ENCODE measurements at places on chromosomes 6 and 20.

DNA sequence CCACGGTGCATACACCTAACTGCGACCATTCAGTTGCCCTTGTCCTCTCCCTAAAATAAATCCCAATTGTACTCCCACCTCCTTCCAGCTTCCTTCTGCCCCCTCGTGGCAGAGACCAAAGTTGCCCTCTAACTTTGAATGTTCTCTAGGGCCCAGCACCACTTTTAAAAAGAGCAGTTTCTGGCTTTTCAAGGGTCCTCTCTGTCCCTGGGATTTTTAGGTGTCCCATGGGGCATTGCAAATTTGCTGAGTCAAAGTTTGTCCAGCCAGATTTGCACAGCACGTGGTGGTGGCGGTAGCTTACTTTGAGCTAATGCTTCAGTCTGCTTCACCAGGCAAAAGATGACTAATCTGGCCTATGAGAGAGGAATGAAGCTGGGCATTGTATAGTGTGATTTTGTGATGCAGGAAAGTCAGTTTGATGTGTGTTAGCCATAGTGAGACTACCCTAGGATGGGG, 100.2 kb downstream of the PERP start:
- no peak for DNase-seq

GRCh38 chr20:49636447-49636846, 68.5 kb upstream of the PTGIS start:
- no peak for DNase-seq

- no peak for DNase-seq
These were observed 369.4 kb upstream of the HS3ST5 start for GRCh38 chr6:114712129-114712662.

DNA sequence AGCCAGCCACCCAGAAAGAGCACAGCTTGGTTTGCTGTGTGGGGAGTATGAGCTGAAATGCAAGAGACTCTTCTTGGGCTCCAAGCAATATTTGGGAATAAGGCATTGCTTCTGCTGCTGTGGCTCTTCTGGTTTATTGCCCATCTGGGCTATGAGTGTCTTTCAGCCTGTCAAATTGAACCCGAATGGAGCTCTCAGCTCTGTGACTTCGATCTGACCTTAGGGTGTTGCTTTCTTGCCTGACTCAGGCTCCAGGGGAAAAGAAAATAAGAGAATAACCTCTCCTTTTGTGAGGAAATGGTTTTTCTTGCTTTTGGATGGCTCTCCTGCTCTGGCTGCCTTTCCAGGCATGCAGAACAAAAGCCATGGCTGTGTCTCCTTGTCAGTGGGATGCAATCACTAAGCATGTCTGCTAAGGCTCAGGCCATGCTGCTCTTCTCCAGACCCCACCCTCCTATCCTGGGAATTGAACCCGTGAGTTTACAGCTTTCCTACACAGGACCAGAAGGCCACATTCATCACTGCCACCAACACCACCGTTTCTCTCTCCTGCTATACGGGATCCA, 169.4 kb upstream of the JAG1 start:
- DNase-seq, result no peak

DNA sequence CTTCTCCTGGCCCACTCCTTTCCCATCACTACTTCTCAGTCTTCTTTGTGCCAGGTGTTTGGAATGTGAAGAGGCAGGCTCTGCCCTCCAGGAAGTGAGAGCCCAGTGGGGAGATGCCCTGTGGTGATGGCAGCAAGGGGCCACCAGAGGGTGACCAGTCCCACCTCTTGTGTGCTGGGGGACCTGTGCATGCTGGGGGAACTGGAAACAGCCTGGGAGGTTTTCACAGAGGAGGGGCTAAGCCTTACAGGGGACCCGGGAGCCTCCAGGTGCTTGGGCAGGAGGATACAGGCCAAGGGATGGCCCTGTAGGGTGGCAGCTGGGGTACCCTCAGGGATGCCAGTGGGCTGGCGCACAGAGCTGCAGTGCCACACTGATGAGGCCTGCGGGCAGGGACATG, 72.3 kb downstream of the RAMACL start:
- DNase-seq, result no peak

DNA sequence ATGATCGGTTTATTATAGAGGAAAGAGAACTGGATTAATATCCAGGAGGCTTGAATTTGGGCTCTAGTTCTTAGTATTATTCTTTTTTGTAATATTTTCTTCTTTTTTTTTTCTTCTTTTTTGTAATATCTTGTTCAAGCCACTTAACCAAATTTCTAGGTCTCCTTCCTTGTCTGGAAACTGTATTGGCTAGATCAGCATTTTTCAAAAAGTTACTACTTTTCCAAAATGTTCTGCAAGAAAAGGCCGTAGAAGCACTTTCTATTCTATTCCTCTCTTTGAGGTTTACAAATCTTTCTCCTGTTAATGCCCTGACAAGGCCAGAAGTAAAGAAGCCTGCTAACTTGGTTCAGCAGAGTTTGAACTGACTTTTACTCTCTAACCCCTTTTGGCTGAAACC, 12.0 kb downstream of the BMP6 start:
- DNase-seq, result no peak

- DNase-seq, result no peak
These were observed 4.5 kb downstream of the TNFRSF6B start for GRCh38 chr20:63701051-63701328.

- no peak for DNase-seq
These were observed 5.1 kb downstream of the HLA-F start for GRCh38 chr6:29728173-29728874.

DNA sequence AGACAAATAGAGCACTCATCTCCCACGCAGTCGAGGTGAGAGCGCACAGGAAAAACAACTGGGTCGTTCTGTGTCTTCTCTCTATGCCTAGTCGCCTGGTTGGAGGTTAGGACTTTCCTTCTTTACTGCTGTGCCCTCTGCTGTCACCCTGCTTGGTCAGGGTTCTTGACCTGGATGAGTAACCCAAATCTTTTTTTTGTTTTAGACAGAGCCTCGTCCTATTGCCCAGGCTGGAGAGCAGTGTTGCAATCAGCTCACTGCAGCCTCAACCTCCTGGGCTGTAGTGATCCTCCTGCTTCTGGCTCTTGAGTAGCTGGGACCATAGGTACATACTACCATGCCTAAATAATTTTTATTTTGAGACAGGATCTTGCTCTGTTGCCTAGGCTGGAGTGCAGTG, 24.5 kb downstream of the PRPF6 start:
- DNase-seq, result no peak

- DNase-seq, result no peak
These were observed 100.4 kb downstream of the AFG1L start for GRCh38 chr6:108395297-108395696.

GRCh38 chr6:142838821-142839685, 105.9 kb downstream of the HIVEP2 start:
- no peak for DNase-seq

DNA sequence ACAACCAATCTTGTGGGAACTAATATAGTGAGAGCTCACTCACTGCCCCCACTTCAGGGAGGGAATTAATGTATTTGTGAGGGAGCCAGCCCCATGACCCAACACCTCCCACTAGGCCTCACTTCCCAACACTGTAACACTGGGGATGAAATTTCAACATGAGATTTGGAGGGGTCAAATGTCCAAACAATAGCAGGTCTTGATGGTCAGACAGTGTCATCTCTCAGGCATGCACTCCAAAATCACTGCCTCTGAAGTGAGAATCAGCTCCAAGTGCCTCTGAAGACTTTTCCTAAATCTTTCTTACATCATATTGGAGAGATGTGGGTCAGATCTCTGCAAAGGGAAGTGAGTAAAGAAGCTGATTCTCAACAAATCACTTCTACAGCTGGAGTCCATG, 13.8 kb upstream of the SAYSD1 start:
- no peak for DNase-seq

GRCh38 chr6:11778648-11779328, at the start of gene ADTRP:
Gene ADTRP (minus strand): TSS chr6:11778803. CDS start chr6:11778759, 44 bp downstream.
- no peak for DNase-seq

DNA sequence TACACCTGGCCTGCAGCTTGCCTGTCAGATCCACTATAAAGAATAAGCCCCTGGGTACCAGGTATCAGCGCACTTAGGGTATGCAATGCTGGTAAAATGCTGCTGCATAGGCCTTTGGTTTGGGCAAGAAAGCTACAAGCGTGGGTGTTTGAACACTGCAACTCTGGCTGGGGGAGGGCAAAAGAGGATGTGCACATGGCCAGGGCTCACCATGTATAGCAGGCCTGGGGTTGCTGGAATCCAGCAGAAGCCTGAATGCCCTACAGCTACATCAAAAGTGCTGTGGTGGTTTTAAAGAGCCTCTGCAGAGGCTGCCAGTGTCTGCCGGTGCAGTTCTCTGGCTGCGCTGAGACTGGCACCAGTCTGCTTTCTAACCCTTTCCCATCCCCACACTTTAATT, 51.7 kb downstream of the UQCC1 start:
- DNase-seq, result no peak

DNA sequence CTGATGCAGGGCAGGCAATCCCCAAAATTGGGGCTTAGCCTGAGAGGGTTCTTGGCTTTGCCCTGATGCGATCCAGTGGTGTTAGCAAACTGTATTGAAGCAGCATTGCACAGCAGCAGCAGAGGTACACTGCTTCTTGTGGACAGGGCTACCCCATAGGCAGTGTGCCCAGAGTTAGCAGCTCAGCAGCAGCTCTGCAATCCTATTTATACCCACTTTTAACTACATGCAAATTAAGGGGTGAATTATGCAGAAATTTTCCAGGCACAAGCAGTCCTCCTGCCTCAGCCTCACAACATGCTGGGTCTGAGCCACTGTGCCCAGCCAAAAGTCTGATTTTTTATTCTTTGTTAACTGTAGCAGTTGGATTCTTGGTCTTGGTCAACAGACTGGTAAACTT, 3.8 kb downstream of the C20orf173 start:
- DNase-seq, result no peak

DNA sequence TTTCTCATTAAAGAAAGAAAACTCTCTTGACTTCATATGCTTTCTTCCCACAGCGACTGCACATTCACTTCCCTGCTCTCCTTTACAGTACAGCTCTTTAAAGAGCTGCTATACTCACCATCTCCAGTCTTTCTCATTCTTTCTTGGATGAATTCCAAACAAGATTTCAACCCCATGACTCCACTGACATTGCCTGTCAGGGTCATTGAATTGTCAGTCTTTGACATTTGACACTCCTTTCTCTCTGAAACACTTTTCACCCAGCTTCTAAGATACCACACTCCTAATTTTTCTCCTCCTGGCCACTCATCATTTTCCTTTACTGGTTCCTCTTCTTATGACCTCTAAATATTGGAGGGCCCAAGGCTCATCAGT, 811 bp upstream of the ARMH2 start:
- no peak for DNase-seq

Data from GM12864 (cell line).